ENCODE measurements at places on chromosomes 5 and 9.

DNA sequence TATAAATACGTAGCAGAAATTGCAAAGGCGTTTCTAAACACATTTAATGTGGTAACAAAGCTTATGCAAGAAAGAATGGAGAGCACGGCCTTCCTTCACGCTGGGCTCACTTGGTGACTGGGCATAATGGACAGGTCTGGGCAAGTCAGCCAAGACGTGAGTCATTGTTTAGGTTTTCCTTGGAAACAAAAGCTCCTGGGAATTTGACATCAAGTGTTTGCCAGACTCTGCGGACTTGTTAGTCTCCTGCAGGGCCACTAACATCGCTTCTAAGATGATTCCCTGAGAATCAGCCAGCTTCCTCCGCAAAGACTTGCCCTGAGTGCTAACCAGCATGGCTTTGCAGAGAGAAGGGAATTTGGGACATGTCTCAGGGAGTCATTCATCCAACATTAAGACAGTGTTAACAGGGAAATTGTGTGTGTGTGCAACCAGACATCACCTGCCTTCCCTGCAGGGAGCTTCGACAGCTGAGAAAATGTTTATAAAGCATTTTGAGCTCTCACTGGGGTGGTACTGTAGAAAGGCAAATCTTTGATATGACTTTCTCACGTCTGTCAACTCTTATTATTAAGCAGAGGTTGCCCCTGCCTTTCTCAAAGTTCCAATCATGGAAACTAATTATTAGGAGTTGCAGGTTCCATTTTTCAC lies 182.5 kb downstream of the NTRK2 start:
- no peak for DNase-seq

- no peak for DNase-seq
These were observed 48.7 kb downstream of the RXRA start for GRCh38 chr9:134375011-134375390.

DNA sequence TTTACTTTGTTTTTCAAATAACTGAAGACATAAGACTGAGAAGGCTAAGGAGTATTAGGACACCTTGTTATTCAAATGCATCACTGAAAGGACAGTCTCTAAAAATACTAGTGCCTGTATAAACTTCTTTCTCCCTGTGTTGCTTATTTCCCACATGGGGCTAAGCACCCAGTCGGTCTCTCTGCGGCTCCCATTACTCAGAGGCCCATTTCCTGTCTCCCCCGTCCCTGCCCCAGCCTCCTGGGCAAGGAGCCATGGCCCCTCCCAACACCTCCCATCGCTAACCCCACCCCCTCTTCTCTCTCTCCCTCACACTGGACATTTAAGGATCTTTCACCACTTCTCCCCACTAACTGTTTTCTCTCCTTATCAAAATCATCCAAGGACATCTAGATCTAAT lies 81.9 kb downstream of the EBF1 start:
- no peak for DNase-seq

- no peak for DNase-seq
These were observed 10.5 kb downstream of the HABP4 start for GRCh38 chr9:96460470-96460869.

GRCh38 chr5:68325065-68325580 lies 109.6 kb downstream of the PIK3R1 start:
- DNase-seq = no peak

Data from NK-92 treated with Interleukin-12 subunit alpha and Interleukin-12 subunit beta, amount 100 ng/mL, for 24 hours (cell line).